ENCODE measurements at places on chromosomes 6 and 20.
A peak's percentile ranks its signal among the peaks of the same experiment; 100 is the strongest.

DNA sequence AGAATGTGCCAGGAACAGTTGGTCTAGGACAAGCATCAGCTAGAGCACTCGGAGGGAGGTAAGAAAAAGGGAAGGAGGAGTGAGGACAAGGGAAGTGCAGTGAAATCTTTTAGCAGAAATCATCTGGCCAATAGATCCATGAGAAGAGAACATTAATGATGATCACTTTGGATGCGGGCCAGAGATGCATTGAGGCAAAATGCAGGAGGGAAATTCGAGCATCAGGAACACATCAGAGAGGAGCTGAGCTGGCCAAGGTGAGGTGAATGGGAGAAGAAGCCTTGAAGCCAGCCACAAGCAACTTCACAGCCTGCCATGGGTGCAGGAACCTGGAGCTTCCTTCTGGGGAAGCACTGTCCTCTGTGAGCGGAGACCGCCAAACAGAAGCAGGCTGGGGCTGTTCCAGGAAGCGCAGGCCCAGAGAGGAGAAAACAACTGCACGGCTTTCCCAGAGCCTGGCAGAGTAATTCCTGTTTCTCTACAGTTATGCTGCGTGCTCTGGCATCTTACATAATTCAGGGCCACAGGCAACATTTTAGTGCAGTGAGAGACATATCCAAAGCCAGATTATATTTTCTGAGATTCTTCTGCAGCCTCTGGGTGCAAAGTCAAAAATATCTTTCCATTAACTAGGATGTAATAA lies 143.8 kb downstream of the F13A1 start:
- no peak for DNase-seq

DNA sequence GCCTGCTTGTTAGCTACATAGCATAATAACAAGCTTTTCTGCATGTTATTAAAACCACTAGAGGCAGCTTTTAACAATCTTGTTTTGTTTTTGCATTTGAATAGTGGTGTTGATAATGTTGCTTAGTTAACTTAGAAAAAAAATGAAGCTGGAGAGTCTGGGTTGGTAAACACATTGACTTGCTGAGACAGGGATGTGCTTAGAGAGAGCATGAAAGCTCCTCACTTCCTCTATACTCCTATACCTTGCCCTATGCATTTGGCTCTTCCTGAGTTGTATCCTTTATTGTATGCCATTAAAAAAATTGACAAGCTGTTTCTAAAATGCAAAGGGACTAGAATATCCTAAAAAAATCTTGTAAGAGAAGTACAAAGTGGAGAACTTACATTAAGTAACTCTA lies 13.6 kb downstream of the FAM83B start:
- no peak for DNase-seq

DNA sequence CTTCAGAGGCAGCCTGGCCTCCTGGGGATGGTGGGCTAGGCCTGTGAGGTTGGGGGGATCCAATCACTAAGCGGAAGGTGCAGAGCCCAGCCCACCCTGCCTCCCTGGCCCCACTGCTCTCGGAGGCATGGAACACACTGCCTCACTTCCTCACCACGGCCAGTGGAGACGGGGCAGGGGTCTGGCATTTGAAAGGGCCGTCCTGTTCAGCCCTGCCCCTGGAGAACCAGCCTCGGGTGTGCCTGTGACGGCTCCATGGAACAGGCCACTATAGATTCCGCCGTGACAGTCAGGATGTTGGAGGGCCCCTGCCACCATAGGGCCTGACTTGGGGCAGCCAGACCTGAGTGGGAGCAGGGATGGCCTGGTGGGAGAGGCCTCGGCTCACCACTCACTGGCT lies 110.2 kb downstream of the DACT2 start:
- DNase-seq: no peak

GRCh38 chr20:19244291-19244690 lies 31.8 kb downstream of the SLC24A3 start:
- DNase-seq: no peak

DNA sequence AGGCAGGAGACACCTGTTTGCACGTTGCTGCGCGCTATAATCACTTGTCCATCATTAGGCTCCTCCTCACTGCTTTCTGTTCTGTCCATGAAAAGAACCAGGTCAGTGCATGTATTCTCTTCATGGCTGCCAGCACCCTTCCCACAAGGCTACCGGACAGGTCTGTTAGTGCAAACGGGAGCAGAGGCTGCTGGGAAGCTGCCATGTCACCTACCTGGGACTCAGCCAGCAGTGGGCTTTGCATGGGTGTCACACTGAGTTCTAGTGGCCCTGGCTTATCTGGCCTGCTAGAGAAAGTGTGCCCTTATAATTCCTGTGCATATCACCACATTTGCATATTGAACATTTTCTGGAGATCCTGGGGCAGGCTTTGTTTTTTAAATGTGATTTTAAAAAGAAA lies 24.8 kb downstream of the LYRM2 start:
- no peak for DNase-seq

DNA sequence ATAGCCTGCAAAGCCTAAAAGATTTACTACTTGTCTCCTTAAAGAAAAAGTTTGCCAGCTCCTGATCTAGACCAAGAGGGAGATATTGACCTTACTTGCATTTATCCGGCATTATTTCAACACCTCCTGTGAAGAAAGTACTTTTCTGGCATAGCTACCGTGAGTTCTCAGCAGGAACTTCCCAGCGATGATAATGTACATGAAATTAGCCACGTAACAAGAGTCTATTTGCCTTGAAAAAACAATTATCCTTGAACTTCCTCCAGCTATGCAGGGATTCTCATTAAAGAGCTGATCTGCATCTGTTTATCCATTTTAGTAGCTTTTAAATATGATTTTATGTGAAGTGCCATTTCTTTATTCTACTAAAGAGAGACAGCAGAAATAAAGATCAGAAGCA lies 41.7 kb downstream of the ALDH5A1 start:
- DNase-seq: no peak

DNA sequence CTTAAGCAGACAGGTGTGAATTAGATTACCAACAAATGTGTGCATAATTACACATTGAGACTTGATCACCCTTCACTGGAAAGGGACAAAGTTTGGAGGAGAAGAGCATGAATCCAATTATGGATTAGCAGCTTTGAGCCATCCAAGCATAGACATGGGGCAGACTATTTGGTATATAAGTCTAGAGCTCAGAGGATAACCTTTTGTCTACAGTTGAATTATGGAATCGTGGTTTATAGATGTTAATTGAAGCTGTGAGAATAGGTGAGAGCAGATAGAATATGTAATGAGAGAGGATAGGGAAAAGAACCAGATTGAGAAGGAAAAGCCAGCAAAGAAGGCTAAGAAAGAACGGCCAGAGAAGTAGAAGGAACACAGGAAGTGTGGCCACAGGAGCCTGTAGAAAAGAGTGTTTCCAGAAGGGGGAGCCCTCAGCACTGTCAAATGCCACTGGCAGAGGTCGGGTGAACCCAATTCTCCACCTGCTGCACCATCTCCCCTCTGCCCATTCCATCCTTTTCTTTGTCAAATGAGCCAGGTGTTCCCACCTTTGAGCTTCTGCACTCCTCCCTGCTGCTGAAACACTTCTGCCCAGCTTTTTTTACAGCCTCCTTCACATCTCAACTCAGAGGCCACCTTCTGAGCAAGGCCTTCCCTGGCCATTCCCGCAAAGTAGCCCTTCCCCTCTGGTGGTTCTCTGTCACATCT lies 7.3 kb downstream of the DNTTIP1 start:
- peak; percentile 66 for DNase-seq

DNA sequence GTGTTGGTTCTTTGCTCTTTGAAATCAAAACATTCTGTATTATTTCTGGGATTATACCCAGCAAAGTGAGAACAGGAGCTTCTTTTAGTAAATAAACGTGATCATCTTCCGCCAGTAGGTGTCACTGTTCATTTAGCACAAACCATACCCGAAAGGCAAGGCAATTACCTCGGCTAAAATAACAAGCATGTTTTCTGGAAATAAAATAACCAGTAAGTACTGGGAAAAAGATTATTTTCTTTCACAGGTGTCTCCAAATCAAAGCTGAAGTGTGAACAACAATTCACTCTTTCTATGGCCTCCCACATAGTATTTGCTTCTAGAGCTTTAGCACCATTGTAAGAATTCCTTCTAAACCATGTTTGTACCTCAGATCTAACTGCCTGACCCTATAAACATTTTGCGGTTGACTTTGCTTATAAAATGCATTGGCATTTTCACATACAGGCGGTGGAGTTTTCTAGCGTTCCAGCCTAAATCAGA lies 144.6 kb upstream of the AGPAT4 start:
- peak; percentile 61 for DNase-seq

DNA sequence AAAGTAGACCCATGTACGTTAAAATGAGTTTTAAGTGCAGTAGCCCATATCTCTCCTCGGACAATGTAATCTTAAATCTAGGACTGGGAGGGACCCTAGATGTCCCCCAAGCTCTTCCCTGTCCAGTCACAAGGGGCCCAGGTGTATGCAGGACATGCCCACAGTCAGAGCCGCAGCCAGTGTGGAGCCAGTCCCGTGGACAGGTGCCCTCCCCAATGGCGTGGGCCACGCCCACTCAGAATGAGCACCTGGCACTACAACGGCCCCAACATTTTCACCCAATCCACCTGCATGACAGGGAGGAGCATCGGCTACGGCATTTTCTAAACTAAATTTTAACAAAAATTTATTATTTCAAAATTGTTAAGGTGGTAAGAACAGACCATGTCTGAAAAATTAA lies 53.2 kb downstream of the WDR27 start:
- DNase-seq: no peak

GRCh38 chr6:95248499-95248898 lies 328.8 kb upstream of the MANEA start:
- no peak for DNase-seq

DNA sequence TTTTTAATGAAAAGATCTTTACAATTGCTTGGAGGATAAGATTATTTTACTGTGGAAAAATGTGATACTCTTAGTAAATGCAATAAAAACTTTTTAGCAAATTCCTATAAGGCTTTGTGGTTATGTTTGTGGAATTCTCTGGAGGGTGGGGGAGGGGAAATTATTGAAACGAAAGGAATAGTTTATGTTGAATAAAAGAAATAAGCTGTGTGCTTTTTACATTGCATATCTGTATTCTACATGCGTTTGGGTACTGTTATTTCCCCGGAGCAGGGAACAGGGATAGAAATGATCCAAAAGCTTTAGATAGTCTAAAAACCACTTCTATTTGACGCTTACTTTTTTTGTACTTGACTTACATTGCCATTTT lies 143.8 kb downstream of the SLC16A10 start:
- DNase-seq: no peak

- DNase-seq: no peak
These were observed 77.1 kb upstream of the RNF217 start for GRCh38 chr6:124885171-124885570.

- no peak for DNase-seq
These were observed 151.9 kb upstream of the SLC22A16 start for GRCh38 chr6:110628330-110628729.

- no peak for DNase-seq
These were observed 611.9 kb upstream of the MAN1A1 start for GRCh38 chr6:119961450-119961849.

DNA sequence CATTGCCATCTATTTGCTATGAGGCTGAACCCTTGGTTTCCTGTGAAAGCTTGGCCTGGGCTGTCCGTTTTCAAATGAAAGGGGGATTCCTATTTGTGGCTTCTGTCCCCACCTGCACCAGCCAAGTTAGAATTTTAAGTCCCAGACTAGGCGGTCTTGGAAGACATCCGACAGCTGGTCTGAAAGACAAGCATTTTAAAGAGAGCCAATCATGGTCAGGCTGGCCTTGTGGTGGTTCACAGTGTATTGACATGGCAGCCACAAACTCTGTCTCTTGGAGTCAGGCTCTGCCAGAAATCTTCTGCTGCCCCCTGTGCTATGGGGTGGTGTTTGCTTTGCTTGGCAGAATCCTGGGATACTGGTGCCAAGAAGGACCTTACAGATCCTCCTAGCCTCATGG lies 319.2 kb upstream of the MOCS1 start:
- no peak for DNase-seq

DNA sequence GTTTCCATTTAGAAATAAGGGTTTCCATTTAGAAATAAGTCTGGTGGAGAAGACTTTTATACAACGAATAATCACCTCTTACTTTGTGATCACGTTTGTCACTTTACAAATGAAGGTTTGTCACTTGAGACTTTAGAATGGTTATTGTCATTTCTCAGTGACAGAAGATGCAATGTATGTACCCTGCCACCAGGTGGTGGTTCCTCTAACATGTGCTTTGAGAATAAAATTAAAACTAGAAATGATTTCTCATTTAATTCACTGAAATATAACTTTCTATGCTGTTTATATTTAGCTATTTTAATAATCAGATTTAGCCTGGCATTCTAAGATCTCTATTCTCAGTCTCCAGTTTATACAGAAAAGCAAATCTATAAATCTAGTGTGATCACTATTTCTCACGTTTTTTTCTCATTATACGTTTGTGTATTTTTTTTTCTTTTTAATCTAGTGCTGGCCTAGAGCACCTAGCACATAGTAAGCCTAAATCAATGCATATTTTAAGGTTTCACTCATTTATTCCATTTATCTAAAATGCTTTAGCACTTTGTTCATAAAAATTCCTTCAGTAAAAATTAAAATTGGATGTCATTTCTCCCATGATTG lies 57.4 kb upstream of the TFAP2D start:
- DNase-seq: peak; percentile 12

- DNase-seq: peak; percentile 81
These were observed 405 bp downstream of the RNF146 start for GRCh38 chr6:127266892-127267645.

GRCh38 chr6:105726902-105727655 lies 324.2 kb upstream of the PREP start:
- no peak for DNase-seq

DNA sequence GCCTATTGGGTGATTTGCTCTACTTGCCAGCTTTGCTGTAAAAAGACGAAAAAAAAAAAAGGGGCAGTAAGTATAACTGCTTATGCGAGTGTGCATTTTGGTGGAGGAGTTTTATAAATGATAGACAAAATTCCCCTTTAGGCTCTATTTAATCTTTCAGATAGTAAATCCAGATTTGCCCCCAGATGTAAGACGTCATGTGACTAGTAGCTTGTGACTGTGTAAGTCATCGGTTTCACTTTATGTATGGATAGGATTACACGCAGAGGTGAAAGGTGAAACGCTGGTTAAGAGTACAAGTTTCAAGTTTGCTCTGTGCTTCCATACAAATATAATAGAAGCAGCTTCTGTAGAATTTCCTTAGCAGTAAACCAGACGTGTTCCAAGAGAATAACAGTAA lies 7.9 kb downstream of the RAB32 start:
- no peak for DNase-seq

DNA sequence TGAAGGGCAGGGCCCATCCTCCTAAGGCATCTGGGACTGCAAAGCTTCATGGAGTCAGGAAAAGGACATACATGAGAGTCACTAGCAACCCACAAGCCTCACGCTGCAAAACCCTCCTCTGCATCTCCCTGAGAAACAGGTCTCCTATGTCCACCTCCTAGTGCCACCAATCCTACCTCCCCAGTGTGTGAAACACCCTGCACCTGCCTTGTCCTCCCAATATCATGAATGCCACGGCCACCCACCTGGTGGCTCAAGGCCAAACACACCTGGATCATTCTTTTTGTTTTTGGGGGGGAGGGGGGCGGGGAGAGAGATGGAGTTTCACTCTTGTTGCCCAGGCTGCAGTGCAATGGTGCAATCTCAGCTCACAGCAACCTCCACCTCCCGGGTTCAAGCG lies 90.5 kb downstream of the ZMYND8 start:
- DNase-seq: no peak
